ENCODE measurements at places on chromosomes 3 and 15.

GRCh38 chr3:78889348-78889747 is 878.5 kb downstream of the ROBO1 start:
- DNase-seq = no peak

DNA sequence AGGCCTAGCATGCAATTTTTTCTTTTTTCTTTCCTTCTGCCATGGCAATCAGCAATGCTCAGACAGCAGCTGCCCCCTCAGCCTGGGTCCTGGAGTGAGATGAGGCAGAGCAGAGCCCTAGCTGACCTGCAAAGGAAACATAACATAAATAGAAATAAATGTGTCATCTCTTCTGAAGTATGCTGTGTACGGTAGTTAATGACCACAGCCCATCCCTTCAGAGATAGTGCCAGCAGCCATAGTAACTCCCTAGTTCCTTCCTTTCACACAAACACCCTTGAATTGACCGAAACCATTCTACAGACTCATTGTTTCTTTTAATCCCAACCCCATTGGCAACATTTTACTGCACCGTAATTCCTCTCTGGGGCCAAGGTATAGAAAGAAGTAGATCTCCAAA is 8.4 kb upstream of the CD47 start:
- DNase-seq = no peak

DNA sequence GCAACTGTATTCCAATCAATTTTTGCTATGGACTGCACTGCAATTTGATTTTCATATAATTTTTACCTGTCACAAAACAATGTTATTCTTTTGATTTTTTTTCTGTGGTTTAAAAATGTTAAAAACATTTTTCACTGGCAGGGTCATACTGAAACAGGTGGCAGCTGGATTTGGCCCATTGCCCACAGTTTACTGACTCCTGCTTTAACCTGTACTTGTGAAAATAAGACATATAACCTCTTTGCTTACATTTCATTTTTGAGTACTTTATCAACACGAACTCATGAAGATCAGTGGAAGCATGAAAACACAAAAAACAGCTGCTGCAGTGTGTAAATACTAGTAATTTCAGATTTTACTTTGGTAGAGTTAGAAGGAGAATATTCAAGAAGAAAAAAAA is 313.1 kb downstream of the WDR72 start:
- DNase-seq = no peak

DNA sequence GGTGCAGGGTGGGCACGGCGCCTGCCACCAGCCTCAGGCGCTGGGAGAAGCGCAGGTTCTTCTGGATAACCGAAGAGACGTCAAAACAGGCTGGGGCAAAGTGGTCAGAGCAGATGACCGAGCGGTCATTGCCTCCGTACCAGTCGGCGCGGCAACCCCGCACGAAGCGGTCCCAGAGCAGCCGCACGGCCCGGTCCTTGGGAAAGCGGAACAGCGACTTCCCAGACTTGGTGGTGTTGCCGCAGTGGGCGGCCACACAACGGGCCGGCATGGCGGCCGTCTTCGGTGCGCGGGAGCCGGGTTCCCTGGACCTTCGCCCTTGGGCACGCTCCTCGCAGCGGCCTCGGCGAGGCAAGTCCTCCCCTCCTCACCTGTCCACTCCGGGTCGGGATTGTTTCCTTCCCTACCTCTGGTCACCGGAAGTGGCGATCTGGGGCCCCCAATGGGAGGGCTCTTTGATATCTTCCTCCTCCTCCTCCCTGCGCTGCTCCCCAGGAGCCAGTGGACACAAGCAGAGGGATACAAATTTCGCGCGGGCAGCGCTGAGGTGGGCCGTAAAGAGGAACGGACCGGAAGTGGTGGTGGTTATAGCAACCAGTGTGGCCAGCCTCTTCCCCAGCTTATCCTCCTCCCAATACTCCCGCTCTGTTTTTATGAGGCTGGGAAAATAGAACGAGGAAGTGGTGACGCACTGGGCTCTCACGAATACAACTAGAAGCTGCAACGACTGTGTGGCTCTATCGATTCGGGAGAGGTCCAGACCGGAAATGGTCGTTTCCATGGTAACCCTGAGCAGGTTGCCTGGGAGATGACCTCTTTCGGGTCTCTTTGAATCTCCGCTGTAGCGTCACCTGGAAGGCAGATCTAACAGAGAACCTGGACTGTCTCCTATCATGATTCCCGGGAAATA is at the start of the genes LRRC49 and THAP10:
LRRC49 (plus strand) TSS at position 825 of the 910 bp plus-strand sequence; CDS start at position 894, 69 bp downstream.
THAP10 (minus strand) TSS at position 432 of the 910 bp plus-strand sequence; CDS start at position 271, 161 bp downstream.
- peak; percentile 77 for DNase-seq

DNA sequence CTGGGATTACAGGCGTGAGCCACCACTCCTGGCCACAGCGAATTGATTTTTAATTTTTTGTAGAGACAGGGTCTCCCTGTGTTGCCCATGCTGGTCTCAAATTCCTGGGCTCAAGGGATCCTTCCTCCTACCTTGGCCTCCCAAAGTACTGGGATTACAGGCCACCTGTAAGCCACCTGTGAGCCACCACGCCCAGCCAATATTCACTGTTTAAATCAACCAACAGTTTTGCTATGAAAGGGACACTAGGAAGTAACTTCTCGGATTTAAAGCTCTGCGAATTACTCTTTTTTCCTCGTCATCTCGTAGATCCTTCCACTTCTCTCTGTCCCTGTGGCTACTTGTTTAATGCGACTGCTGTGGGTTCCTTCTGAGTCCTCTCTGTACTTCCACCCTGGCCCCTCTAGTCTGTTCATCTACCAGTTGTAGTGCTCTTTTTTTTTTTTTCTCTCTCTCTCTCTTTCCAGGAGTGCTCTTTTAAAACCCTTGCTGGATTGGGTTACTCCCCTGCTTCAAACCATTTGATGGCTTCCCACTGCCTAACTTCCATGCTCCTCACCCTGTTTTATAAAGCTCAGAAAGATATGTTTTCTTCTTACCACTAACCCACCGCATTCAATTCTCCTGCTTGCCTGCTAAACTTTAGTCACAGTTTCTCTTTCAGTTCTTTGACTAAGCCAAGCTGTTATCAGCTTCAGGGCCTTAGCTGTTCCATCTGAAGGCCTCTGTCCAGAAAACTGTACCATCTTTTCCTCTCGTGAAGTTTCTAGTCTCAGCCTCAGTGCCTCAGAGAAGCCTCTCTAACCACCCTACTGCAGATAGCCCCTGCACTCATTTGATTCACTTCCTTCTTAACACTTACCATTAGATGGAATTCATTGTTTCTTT is 12.4 kb downstream of the RTF1 start:
- DNase-seq = no peak

DNA sequence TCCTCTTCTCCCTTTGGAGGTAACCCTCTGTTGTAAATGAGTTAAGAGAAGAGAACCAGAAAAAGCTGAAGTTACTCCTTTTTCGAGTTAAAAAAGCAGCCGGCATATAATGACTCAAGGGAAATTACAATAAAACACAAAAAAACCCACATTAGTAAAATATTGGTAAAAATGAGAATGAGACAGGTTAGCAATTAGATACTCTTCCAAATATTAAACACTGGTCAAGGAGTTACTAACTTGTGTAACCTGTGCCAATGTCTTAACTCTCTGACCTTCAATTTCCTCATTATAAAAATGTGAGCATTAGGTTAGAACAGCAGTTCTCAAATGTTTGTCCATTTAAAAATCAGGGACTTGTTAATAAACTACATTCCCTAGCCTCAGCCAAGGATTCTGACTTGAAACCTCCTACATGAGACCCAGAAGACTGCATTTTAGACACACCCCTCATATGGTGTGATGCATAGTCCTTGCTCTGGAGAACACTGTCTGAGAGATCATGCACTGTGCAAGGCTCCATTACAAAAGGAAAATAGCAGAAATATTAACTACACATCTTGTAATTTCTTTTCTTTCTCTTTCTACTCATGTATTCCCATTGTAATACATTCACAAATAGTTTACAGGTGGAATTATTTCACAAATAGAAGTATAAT is 42.7 kb upstream of the TOP2B start:
- DNase-seq = no peak

GRCh38 chr3:59374091-59374817 is 324.4 kb upstream of the CFAP20DC start:
- no peak for DNase-seq

GRCh38 chr15:67458331-67459029 is 62.5 kb upstream of the C15orf61 start:
- no peak for DNase-seq

DNA sequence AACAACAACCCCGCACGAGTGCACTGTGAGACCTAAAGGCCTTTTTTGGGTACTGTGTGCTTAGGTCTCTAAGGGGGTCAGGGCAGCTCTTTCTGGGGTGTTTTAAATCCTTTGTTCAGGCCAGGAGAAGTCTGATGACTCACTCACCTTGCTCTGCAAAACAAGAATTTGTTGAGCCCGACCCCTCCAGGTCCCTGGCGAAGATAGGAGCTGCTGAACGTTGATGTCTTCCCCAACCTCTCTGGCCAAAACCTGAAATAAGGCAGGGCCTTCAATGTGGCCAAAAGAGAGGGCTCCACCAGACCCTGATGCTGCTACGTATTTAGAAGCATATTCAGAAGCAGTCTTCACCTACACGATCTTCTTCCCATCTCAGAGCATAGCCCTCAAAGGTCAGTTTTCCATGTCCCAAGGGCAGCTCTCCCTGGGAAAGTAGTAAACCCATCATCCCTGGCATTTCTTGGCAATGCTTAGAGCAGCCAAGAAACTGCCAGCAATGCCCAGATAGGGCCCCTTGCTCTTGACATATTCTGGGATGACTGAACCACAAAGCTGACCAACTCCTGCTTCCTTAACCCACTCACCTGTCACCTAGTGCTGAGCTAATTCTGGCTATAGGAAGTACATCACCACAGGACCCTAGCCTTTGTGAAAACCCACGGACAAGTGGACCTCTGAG is 27.1 kb downstream of the CCDC13 start:
- DNase-seq = no peak

DNA sequence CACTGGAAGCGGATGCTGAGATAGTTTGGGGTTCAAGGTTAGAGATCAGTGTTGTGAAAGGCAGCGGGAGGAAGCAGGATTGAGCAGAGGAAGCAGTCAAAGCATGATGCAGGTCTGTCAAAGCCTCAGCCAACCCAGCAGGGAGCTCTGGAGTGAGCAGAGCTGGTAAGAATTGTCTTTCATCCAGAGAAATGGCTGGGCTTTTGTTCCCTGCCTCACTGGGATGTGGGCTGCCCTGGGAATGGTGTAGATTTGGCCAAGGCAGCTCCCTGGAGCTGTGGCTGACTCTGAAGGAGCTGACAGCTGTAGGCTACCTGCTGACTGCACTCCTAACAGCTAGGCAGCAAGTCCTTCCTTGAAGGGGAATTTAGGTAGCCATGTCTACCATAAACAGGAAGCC is 61.9 kb upstream of the STXBP5L start:
- no peak for DNase-seq

DNA sequence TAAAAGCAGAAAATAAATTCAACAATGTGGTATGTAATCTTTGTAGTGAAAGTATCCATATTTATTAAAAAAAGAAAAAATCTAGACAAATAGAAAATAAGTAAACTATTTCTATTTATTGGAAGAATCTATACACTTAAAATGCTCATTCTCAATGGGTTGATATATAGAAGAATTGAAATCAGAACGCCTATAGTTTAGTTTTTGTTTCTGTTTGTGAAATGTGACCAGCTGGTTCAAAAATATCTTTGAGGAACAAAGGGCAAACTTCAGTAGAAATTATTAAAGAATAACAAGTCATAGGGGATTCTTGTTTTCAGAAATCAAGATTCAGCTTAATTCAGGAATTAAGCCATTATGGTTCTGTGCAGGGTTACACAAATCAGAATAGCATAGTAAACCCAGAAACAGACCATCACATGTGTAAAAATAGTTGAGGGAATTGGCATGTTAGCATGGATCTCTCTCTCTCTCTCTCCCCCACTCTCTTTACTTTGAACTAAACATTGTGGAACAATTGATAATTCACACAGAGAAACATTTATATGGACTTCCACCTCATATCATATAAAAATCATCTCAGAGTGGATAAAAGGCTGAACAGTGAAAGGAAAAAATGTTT is 134.0 kb downstream of the CHL1 start:
- DNase-seq = no peak

Data from AG04449 (cell line).